ENCODE measurements at places on chromosomes 7 and 10.

DNA sequence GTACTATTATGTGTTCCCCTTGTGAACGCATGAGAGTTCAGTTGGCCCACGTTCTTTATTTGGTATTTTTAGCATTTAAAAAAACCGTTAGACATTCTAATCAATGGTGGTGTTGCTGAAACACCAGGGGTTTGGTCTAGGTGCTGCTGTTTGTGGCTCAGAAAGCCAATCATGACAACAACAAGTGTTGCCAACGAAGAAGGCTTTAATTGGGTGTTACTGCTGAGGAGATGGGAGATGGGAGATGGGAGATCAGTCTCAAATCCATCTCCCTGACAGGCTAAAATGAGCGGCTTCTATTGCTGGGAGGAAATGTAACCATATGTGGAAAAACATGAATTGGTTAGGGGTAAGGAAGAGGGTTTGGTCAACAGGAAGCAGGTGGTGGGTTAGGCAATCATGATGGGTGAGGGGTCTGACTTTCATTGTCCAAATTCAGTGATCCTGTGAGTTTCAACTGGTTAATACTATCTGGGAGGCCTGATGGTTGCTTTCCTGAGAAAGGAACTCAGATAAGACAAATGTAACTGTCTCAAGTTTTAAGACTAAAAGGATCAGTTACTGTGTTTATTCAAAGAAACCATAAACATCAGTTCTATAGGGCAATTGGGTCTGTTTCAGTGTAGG lies 4.6 kb upstream of the ZNF425 start:
- no peak for DNase-seq

GRCh38 chr7:45617166-45617565 lies 43.0 kb downstream of the ADCY1 start:
- no peak for DNase-seq

DNA sequence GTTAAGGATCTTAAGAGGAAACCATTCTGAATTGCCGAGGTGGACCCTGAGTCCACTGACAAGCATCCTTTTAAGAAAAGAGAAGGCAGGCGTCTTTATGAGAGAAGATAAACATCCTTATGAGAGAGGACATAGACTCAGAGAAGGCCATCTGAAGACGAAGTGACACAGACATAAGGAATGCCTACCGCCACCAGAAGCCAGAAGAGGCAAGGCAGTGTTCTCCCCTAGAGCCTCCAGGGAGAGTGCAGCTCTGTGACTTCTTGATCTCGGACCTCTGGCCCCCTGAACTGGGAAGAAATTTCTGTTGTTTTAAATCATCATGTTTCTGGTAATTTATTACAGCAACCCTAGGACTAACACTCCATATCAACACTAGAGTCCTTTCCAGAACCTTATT lies 25.2 kb upstream of the ING3 start:
- no peak for DNase-seq

DNA sequence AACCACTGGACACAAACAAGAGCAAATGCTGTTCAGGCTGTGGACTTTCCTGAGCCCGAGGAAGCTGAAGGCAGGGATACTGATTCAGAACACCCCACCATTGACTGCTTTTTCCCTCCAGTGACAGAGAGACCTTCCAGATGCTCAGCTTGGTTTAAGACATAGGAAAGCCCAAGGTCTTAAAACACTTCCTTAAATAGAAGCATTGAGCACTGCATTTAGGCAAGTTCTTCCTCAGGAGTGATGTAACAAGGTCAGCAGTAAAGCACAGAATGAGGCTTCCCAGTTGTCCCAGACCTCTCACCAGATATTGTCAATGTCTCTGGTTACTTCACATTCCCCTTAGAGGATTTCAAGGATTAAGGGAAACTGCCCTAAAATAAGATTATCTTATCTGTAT lies 19.6 kb upstream of the CDCA7L start:
- DNase-seq = no peak

DNA sequence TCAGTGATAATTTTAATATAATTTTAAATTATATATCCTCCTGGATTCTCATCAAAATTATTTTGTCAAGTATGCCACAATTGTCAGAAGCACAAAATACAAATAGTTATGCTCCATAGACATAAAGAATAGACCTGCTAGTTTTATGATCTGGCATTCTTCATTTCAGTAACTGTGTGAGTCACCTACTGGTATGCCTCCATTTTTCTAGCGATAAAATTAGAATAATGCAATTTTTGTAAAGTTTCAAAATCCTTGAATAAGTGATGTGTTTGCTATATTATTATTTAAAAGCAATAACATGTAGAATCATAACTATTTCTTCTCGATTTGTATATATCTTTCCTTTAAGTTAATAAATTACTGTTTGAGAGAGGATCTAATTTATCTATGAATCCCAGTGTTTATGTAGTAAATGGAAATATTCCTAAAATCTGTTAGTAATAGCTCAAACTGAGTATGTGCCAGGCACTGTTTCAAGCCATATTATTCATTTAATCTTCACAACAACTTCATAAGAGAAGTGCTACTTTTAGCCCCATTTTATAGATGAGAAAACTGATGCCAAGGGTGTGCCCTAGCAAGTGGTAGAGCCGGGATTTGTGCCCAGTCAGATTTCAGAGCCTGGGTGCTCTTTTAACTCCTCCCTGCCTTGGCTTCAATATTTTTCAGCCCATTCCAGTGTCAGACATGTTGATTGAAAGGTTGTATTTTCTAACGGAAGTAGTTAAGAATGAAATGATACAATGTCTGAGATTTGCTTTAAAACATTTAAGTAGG lies 38.4 kb downstream of the NET1 start:
- no peak for DNase-seq

GRCh38 chr7:30020535-30020934 lies 6.0 kb downstream of the FKBP14 start:
- DNase-seq = no peak

GRCh38 chr10:28367929-28368484 lies 65.1 kb upstream of the MPP7 start:
- DNase-seq = no peak

- DNase-seq = no peak
Measured at GRCh38 chr10:1169186-1169885, 113.2 kb downstream of the WDR37 start.

DNA sequence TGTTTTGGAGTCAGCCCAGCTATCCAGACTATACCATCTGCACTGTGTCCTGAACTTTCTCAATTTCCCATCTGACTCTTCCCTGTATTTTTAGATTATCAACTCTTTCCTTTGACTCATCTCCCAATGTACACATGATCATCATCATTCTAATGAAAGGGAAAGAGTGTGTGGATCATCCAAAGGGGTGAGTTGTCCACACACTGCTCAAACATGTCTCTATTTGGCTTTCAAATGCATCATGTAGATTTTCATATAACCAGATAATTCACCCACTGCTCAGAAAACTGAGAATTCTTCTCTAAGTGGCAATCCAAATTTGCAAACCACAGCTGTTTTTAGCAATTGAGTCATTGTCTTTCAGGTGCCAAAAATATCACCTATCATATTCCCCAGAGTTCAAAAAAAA lies 190.2 kb upstream of the HPS1 start:
- no peak for DNase-seq
